Amniotic stem cell (primary cell): ENCODE measurements at places on chromosomes 11 and 22.

GRCh38 chr11:5631417-5631816 lies 6.6 kb downstream of the TRIM34 start:
- DNase-seq: no peak

DNA sequence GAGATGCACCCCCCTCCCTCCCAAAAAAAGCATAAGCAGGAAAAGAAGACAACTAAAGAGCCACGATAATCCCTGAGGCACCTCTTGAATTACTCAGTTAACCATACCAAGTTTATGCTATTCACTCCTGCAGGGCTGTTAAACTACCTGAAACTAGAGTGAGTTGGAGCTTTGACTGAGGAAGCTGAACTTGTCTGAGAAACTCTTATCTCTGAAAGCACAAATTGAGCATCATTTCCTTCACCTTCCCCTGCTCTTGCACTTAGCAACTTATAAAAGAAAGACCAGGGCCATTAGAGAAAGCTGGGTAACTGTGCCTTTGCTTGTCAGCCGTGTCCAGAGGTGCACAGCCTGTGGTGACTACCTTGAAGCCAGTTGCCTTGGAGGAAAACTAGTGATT lies 745.6 kb downstream of the NELL1 start:
- no peak for DNase-seq

- no peak for DNase-seq
These were observed 22.4 kb downstream of the RPL3 start for GRCh38 chr22:39296981-39297489.

- no peak for DNase-seq
These were observed 202.5 kb downstream of the TBC1D22A start for GRCh38 chr22:46964773-46965550.

DNA sequence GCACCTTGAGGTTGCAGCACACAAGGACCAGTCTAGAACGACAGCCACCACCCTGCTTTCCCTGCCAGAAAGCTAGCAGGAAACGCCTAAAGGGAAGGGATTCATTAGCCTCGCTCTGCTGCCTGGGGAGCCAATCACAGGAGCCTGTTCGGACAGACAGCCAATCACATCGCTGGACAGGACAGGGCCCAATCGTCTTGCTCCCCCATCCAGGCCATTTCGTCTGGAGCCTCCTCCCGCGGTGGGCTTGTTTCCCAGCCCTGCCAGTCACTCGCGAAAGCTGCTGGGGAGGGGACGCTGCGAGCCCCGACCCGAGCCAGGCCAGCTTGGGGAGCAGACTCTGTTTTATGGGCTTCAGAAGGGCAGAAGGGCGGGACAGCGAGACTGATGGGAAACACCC lies 79.8 kb upstream of the NCAM1 start:
- no peak for DNase-seq

GRCh38 chr11:69654660-69655478 lies 13.9 kb downstream of the CCND1 start:
- no peak for DNase-seq

DNA sequence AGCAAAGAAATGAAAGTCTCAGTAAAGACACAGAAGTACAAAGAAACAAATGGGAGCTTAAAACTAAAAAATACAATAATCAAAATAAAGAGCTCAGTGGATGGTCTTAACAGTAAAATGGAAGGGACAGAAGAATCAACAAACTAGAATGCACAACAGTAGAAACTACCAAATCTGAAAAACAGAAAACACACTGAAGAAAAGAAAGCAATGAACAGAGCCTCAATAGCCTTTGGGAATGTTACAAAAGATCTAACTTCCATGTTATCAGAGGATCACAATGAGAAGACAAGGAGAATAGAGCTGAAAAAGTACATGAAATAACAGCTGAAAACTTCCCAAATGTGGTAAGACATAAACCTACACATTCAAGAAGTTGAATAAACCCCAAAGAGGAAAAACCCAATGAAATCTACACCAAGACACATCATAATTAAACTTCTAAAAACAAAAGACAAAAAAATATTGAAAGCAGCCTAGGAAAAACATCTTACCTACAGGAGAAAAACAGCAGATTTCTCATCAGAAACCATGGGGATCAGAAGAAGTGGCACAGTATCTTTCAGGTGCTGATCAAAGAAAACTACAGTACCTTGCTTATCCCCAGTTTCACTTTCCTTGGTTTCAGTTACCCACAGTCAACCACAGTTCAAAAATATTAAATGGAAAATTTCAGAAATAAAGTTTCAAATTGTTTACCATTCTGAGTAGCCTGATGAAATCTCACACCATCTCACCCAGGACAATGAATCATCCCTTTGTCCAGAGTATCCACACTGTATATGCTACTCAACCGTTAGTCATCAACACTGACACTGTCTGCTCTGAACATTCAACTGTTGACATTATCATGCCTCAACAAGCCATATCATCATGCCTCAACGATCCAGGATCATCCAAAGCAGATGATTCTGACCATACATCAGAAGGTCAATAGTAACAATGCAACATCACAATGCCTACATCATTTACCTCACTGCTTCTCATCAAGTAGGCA lies 22.2 kb downstream of the RRAS2 start:
- peak; percentile 48 for DNase-seq
